Myocyte (in vitro differentiated cells): ENCODE measurements at places on chromosomes 7 and 10.
A peak's percentile ranks its signal among the peaks of the same experiment; 100 is the strongest.

DNA sequence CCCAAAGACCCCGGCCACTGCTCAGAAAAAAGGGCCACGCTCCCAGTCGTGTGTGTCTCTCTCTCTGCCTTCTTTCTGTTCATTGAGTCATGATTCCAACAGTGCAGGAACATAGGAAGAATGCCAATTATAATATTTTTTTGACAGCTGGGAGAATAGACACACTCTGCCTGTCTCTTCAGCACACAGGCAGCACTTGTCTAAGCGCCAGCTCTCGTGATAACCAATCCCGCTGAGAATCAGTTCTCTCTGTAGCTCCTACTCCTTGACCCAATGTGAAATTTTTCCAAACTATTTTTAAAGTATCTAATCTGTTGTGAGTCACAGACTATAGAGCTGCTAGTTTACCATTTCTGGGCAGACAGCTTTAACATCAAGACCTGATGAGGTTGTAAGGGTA, 145.7 kb upstream of the RHEB start:
- DNase-seq, result peak; percentile 93

DNA sequence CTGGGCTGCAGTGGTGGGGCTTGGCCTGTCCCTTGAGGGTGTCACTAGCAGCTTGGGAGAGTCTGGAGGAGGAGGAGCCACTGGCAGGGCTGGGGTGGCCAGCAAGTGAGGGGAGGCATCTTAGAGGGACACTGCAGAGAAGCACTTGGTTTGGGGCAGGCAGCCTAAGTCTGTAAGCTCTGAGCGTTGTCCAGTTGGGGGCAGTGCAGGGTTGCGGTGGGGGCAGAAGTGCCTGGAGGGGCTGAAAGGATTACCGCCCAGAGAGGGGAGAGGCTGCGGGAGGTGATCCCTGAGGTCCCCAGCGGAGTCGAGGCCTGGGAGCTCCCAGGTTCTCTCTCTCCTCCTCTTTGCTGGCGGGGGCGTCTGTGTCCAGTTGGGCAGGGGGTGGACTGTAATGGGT, 7.4 kb downstream of the ADCYAP1R1 start:
- DNase-seq, result no peak

- DNase-seq, result no peak
These were observed 71.4 kb downstream of the CUZD1 start for GRCh38 chr10:122774231-122774630.

DNA sequence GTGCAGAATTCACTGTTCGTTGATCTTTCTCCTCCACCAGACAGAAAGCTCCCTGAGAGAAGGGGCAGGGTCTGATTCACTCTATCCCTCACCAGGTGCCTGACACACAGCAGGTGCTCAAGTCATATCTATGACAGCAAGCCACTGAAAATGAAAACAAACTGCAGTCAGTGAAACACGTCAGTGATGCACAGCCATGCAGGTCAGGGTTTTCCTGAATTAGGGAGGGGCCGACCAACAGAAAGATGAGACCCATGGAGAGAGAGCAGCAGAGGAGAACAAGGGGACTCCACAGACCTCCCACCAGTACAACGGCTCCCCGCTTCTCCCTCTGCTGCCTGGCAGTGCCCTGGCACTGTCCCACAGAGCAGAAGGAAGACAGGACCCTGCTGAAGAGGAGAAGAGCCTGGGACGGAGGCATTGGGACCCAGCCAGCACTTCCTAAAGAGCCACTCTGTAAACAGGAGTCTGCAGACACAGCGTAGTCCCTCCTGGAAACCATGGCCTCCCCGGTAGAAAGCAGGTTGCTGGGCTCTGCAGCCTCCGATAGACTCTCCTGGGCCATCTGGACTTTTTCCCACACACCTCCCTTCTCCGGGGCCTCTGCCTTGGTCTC, 50.3 kb downstream of the FAM53B start:
- no peak for DNase-seq

- no peak for DNase-seq
These were observed 95.8 kb downstream of the CAMK1D start for GRCh38 chr10:12444981-12445700.

DNA sequence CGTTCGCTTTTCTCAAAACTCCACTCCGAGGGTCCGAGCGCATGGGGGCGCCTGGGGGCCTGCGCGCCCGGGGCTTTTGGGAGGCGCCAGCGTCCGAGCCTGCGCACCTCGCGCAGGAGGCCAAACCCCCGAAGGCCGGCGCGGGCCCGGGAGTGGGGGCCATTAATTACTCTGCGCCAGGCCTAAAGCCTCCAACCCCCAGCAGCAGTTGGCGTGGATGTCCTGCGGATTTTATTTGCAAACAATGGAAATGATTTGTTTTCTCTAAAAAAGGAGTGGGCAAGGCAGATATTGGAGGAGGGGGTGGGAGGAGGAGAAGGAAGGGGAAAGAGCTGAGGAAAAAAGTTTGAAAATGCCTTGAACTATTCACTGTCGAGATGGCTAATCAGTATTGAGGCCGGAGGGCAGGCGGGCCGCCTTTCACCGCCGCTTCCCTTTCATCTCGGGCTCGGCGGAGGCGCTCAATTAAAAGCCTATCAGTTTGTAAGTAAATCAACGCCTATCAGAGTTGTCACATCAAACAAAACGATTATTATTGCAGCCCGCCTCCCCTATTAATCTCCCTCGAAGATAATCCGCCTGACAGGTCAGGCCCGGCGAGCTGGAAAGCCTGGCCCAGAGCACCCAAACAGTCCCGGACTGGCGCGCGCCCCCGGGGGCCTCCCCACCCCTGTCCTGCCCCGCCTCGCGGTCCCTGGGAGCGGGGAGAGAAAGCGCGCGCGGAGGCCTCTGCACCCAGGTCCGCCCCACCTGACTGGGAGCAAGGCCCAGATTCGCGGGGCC, 3.4 kb upstream of the ZNF503 start:
- DNase-seq, result no peak

DNA sequence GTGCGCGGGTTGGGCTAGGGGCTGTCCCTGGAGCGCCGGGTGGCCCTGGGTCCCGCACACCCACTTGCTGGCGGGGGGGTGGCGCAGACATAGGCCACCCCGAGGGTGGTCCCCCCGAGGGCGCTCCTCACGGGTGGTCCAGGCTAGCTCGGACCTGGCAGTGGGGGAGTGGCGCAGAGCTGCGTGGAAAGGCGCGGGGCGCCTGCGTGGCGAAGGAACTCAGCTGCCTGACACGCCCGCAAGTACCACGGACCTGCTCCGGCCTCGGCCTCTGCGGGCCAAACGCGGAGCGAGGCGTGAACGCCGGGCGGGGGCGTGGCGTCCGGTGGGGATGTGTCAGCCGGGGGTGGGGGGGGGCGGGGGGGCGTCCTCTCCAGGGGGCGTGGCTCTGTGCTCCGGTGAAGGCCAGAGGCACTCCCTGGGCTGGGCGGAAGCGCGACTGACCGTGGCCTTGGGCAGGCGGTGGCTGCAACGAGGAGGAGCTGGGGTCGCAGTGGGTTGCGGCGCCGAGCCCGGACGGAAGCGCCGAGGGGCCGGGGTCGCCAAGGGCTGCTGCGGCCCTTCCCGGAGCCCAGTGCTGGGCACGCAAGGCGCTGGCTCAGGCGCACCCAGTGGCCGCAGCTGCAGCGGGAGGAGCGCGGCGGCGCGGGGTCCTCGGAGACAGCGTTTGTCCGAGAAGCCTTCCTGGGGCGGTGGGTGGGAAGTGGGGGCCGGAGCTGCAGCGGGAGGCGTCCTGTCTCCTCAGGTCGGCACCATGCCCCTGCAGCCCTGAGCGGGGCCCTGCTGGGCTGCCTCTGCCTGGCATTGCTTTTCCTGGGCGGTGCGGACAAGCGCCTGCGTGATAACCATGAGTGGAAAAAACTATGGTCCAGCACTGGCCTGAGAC, 58.9 kb upstream of the NUPR2 start:
- no peak for DNase-seq

- DNase-seq, result no peak
These were observed 10.9 kb downstream of the FAM131B start for GRCh38 chr7:143351574-143351973.

- peak; percentile 33 for DNase-seq
These were observed at the start of gene FUOM for GRCh38 chr10:133357285-133358161. FUOM (minus strand) TSS chr10:133358019; CDS start chr10:133358007, 12 bp downstream.

DNA sequence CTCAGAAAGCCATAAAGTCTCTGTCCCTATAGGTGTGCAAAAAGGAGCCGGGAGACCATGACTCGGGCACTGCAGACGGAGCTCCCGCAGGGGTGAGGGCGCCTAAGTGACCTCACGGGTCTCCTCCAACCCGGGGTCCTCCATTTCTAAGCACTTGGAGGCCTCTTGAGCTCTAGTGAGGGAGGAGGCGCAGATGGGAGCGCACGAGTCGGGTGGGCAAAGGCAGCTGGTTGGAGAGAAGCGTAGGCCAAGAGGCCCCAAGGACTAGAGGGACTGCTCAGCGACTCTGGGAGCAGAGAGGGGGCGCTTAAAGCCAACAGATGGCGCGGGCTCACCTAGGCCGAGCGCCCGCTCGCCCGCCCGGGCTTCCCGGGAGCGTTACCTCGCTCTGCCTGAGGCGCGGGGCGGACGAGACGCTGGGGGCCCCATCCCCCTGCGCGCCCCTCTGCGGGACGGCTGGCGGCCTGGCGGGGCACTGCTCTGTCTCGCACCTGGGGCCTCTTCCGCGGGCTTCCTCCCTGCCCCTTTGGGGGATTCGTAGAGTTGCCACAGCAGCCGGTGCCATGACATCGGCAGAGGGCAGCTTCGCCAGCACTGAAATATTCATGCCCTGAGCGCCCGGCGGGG, 523 bp upstream of the CDH23 start:
- DNase-seq, result no peak

- peak; percentile 70 for DNase-seq
These were observed 3.1 kb downstream of the PARD3 start for GRCh38 chr10:34811968-34812514.

- DNase-seq, result no peak
These were observed 28.9 kb upstream of the MRPS33 start for GRCh38 chr7:141043616-141044015.

DNA sequence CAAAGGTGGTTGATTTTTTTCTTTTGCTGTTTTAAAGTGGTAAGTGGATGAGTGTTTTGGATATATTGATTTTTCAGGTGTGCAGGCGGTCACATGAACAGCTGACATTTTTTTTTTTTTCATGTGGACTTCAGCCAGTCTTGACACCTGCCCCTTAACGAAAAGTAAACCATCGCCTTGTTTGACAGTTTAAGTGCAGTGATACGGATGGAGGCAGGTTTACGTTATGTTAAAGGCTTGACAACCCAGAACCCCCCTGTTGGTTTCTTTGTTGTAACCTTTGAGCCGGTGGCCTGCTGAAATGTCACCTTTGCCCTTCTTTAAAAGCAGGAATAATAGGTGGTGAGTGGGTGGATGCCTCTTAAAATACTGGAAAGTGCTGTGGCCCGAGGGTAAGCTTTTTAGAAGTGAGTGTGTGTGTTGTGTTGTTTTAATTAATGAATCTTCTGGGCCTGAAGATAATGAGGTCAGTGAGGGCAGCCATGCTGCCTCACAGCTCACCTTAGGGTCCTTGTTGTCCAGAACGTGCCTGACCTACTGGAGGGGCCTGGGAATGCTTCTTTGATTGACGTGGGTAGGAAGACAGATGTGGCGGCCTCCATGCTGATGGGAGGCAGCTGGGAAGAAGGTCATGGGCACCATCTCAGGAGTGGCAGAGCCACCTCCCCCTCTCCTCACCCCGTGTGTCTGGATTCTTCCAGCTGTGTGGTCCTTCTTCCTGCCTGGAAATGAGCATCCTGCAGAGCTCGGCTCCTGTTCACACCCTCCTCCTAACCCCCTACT, 69.8 kb downstream of the TCF7L2 start:
- DNase-seq, result no peak

GRCh38 chr10:97889461-97890265, 40.0 kb downstream of the GOLGA7B start:
- DNase-seq, result no peak

DNA sequence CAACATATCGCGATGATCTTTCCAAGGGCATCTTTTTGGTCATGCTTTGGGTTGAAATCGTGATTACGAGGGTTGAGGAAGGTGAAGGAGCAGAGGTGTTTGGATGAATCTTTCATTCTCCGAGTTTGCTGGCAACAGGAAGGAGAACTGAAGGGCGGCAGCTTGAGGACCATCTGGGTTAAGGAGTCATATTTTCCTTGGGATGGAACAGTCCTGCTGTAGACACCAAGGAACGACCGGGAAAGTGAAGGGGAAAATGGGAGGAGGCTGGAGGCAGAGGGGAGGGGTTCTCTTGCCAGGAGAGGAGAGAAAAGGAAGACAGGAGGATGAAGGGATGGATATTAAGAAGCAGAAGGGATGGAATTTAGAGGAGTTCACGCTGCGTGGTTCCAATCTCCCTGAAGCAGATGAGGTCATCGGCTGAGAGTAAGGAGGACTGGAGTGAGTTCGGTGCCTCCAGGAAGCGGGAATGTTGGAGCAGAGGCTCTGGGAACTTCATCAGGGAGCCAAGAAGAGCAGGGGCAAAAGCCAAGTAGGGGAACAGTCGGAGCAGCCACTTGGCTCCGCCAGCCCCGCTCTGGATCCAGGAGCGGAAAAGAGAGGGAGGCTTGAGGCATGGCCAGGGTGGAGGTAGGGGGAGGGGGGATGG, 116.6 kb upstream of the GALNT17 start:
- DNase-seq, result no peak

DNA sequence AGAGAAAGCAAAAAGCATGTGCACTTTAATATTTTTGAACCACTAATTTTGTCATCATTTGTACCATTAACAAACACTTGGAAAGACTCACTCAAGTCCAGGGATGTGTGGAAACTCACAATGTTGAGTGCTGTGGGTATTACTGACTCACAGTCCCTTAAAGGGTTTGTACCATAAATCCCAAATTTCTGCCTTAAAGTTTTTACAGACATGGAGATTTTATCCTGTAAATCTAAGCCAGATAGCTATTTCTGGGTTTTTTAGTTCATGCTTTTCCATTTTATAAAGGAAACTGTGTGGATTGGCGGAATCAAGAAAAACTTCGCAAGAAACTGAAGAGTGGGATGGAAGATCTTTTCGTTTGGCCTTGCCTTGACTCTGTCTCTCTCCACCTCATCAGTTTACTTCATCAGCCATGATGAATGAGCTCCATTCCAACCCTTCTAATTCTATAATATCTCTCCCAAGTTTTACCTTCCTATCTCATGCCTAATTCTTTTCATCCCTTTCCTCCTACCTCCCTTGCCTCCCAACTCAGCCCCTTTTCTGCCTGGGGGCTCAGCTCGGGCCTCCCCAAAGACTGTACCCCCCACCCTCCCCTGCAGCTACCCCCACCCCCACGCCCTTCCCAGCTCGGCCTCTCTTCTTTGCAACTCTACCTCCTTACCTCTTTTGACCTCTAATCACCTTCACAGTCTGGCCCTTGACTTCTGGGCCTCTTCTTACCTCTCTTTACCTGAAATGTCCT, 218.5 kb upstream of the MKLN1 start:
- peak; percentile 32 for DNase-seq

DNA sequence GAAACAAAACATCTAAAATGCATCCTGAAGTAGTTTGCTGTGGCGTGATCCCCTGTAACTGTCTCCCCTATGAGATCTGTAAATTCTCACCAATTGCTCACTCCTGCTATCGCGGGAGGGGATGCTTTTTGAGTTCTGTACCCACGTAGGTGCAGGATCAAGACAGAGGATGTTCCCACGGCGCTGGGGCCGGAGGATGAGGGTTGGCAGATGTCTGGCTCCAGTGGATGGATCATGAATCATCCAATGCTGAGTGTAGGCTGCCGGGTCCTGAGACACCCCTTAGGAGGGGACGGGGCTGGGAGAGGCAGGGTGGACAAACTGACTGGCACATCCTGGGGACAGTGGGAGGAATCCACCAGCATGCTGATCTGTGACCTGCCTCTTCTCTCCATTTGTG, 224.4 kb downstream of the USP6NL start:
- peak; percentile 25 for DNase-seq
